ENCODE measurements at places on chromosomes 6 and 20.
A peak's percentile ranks its signal among the peaks of the same experiment; 100 is the strongest.

DNA sequence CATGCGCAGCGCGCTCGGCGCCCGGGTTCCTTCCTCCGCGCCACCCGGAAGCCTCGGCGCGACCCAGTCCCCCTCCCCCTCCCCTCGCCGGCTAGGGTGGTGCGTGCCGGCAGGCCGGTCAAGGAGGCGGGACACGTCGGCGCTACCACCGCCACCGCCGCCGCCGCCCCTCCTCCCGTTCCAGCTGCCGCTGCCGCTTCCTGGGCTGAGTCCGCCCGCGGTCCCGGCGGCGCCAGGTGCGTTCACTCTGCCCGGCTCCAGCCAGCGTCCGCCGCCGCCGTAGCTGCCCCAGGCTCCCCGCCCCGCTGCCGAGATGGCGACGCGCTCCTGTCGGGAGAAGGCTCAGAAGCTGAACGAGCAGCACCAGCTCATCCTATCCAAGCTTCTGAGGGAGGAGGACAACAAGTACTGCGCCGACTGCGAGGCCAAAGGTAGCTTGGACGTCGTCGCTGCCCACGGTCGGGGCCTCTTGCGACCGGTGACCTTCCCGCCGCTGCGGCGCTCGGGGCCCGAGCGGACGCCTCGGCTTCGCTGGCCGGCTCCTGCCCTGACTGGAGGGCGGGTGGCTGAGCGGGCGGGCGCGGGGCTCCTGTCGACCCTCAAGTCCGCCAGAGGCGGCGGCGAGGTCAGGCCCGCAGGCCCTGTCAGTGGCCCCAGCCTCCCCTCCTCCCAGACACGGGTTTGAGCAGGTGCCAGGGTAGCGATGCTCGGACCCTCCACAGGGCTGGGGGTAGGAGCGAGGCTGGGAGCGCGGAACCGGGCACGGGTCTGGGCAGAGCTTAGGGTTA lies at the start of gene SMAP1:
TSS of gene SMAP1 (plus strand) at position 173 of the 788 bp plus-strand sequence. CDS start at position 314, 141 bp downstream.
- peak; percentile 88 for DNase-seq

GRCh38 chr20:5448449-5449118 lies 131.8 kb upstream of the PROKR2 start:
- DNase-seq, result no peak

DNA sequence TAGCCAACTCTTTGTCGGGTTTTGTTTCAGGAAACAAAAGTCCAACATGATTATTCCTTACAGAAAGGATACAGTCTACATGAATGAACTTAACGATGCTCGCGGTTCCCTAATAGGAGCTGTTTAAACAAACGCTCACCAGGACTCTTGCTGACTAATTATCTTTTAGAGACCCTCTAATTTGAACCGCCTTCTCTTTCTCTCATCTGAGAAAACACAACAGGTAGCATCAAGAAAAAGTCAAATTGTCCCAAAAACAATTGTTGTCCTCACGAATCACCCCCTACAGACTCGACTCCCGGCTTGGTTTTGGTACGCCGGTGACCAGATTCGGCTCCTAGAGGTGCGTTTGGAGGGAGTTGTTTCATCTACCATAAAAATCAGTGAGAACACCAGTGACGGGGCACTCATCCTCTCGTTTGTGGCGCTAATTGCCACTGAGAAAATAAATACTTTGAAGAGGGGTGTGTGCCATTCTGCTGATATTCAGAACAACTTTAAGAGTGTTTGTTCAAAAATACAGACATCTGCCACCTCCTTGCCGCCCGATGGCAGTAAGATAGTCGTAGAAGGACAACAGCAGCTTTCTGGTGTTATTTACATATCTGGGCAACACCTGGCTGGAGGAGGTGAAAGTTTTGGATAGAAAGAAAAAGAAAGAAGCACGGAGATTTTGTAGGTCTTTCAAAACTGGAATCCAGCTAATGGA lies 1.1 kb upstream of the SIM1 start:
- DNase-seq, result no peak

GRCh38 chr20:56748476-56749377 lies 119.6 kb downstream of the TFAP2C start:
- no peak for DNase-seq

DNA sequence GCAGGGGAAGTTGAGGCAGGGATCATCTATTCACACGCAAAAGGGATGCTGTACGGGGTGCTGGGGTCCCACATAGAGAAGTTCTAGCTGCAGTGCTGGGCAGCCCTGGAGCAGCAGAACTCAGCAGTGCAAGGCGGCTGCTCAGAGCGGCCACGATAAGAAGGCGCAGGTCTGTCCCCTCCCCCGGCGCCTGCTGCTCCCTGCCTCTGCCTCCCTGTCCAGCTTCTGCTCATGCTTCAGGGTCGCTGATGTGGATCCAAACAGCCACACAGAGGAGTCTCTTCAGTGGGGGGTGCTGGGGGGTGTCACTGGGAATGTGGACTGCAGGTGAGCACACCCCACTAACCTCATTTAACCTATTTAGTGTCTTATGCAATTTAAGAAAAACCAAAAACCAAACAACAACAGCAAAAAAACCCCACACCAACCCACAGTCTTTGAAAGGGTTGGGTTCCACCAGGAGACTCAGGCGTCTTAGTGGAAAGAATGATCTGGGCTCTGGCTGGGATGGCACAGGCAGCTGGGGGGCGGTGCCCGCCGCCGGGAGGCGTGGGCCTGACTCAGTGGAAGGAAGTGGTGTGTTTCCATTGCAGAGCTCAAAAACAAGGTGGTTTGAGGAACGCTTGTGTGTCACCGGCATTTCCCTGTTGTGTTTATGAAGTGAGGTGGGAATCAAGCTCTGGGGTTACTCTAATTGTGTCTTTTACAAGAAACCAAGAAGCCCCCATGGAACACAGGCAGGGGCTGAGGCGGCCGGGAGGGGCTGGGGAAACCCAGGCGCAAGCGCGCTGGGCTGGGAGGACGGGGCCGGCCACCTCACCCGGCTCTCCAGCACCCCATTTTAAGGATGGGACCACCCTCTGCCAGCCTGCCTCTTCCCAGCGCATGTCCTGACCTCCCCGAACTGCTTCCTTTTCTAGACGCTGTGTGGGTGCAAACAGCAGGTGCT lies 55.1 kb downstream of the IRF4 start:
- peak; percentile 88 for DNase-seq
